ENCODE measurements at places on chromosomes 7 and 10.

DNA sequence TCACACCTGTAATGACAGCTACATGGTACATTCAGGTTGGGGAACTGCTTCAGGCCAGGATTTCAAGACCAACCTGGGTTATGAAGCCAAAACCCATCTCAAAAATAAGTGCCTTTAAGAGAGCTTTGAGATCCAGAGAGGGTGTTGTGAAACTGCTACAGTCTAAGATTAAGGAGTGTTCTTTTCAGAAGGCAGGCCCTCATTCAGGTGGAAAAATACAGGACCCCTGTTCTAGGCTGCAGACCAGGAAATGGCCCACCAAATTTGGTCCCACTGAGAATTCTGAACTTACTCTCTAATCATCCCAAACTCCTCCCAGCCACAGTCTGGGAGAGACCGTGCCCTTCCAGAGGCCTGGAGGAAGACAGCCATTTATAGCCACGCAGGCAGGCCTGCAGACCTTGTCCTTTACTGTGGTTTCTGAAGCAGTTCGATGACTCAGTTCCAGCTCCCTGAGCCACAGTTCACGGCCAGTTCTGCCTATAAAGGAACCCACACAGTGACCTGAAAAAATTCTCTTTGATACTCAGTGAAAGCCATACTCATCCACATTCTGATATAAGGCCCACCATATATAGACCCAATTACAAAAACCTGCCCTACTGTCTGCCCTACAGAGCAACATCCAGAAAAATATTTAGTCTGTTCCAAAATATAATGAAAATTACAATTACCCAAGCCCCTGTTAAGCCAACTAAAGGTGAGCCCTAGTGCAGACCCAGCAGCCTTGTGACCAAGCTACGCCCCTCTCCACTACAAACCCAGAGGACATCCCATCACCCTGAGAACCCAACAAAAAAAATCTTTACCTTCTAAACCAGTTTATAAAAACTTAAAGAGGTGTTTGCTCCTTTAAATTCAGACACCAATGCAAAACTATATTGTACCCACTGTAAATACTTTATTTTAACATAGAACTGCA lies 21.2 kb downstream of the ZNF680 start:
- DNase-seq = no peak

DNA sequence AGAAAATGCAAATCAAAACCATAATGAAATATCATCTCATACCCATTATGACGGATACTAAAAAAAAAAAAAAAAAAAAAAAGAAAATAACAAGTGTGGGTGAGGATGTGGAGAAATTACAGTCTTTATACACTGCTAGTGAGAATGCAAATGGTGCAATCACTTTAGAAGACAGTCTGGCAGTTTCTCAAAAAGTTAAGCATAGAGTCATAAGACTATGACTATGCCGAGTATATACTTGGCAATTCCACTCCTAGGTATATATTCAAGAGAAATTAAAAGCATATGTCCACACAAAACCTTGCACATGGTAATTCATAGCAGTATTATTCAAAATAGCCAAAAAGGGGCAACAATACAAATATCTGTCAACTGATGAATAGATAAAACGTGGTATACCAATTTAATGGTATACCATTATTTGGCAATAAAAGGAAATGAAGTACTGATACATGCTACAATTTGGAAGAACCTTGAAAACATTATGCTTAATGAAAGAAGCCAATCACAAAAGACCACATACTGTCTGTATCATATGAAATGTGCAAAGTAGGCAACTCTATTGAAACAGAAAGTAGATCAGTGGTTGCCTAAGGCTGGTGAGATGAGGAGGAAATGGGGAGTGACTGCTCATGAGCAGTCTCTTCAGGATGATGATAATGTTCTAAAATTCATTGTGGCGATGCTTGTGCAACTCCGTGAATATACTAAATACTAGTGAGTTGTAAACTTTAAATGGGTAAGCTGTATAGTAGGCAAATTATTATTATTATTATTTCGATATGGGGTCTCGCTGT lies 90.1 kb upstream of the NANOS1 start:
- DNase-seq = no peak

DNA sequence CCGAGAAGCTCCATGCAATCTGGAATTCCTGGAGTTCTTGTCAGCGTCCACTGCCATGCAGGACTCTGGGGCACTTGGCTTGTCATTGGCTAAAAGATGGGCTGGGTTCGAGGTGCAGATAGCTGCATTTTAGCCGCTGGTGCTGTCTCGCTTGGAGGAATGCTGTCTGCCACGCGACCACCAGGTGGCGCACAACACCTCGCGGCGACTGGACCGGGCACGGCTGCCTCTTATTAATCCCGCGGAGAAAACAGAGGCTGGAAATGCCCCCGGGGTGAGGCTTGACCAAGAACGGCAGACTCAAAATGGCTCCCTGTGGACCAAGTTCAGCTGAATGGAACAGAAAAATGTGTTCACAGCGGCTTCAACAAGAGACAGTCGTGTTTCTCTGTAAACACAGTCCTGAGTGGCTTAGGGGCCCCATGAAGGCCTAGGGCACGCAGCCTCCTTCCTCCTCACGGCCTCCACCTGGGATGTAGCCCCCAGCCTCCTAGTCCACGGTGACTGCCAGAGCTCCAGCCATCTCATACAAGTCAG lies 46.2 kb downstream of the AOC1 start:
- DNase-seq = peak; percentile 65

DNA sequence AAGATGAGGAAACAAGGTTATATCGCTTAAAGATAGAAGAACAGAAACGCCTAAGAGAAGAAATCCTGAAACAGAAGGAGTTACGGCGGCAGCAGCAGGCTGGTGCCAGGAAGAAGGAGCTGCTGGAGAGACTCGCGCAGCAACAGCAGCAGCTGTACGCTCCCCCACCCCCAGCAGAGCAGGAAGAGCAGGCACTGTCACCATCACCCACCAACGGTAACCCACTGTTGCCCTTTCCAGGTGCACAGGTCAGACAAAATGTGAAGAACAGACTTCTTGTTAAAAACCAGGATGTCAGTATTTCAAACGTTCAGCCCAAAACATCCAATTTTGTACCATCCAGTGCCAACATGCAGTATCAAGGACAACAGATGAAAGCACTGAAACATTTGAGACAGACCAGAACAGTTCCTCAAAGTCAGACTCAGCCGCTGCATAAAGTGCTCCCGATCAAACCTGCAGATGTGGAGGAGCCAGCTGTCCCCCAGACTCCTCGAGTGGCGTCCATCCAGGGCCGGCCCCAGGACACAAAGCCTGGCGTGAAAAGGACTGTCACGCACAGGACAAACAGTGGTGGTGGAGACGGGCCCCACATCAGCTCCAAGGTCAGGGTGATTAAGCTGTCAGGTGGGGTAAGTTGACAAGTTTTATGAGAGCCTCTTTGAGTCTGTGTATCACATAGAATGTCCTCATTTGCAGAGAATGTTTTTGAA lies 67.1 kb downstream of the SHH start:
- DNase-seq = no peak

DNA sequence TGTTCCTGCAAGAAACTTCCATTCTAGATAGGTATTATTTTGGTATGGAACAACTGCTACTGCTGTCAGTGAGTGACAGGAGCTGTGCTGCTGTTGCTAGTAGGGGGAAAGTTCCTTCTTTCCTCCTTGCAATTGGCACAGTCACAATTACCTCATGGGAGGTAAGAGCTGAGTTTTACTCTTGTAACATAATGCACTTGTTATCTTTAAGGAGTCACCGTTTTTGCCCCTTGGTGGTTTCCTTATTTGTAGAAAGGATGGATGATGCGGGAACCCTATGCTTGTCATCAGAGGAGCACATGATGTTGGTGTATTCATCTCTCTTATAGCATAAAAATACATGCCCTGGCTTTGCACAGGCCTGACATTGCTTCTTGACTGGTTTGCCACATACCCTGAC lies 234.7 kb upstream of the NPY start:
- no peak for DNase-seq

GRCh38 chr7:91435381-91436059 lies 171.3 kb downstream of the FZD1 start:
- no peak for DNase-seq

DNA sequence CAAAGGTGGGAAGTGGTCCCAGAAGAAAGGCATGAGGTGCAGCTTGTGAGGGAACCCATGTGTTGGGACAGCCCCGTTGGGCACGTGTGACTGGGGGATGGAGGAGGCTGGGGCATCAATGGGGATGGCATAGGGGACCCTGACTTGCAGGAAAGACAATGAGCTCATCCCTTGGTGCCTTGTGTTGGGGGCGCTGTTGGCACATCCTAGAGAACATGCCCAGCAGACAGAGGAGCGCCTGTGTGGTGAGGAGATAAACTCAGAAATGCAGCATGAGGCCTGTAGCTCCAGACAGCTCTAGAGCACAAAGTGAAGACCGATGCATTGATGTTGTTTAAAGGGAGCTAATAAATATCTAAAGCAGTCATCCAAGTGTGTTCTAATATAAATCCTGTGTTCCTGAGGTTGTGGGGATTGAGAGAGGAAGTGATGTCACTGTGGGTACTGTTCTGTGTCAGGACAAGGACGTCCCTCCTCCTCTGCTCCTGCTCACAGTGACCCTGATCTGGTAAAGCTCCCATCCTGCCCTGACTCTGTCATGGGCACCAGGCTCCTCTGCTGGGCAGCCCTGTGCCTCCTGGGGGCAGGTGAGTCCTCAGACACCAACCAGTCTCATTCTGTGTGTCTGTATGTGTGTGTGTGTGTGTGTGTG lies 126.1 kb upstream of the PRSS58 start:
- no peak for DNase-seq

DNA sequence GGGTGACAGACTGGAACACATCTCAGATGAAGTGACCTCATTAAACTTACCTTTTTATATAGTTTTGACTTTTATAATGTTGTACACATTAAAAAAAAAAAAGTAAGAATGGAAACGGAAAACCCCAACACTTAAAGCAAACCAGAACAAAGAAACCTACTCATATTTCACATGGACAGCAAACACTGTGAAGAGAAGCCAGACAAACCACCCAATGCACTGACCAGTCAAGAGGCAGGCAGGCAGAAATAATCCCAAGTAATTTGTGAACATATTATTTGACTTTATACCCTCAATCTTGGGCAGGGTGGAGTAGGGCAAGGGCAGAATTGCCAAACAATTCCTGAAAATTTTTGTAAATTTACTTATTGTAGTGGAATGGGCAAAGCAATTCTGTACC lies 39.8 kb downstream of the WAPL start:
- DNase-seq = no peak

DNA sequence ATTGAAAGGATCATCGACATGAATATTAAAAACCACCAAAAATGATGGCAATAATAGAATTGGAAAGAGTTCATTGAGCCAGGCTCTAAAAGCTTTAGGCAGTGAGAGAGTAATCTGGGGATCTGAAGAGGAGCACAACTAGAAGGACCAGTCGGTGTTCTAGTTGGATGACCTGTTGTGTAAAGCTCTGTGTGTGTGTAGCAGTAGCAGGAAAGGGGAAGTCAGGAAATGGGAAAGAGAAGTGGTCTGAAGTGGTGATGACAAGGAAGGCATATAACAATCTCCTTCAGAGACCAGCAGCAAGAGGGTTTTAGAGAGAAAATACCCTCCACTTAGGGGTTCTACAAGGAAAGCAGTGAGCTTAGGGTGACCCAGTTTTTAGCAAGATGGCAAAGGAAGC lies 539.2 kb downstream of the HTR7 start:
- DNase-seq = no peak

- DNase-seq = peak; percentile 29
Measured at GRCh38 chr10:72320676-72321247, 34.0 kb downstream of the DNAJB12 start.

DNA sequence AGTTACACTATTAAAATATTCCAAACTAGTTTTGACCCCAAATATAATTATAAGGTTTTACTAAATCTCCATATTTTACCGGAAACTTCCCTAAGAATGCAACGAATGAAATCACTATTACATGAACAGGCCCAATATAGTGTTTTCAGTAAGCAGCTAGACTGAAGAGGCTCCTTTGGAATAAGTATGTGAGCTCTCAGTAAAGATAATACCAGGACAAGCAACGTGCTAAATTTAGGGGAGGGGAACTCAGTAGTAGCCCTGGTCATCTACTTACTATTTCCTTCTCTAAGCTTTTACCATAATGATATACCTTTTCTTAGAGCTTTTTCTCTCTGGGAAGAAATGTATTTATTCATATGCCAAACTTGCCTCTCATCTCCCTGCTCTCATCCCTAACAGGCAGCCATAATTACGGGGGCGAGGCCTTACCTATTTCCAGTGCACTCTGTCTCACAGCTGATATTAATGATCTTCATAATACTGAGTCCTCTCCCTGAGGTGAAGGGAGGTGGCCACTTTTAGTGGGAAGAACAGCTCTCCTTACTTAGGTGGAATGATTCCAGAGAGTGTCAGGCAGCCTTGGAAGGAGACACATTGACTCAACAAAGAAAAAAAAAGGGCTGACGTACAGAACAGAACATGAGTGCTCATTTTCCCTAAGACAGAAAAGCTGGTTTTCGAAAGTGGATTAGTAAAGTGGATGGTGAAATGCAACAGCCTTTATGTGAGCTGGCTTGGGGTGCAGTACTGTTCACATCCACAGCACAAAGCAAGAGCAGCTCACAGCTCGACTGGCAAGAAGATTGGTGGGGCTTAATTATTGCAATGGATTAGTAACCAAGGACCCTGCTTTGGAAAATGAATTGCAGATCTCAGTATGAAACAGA lies 165.4 kb downstream of the GLI3 start:
- DNase-seq = no peak

DNA sequence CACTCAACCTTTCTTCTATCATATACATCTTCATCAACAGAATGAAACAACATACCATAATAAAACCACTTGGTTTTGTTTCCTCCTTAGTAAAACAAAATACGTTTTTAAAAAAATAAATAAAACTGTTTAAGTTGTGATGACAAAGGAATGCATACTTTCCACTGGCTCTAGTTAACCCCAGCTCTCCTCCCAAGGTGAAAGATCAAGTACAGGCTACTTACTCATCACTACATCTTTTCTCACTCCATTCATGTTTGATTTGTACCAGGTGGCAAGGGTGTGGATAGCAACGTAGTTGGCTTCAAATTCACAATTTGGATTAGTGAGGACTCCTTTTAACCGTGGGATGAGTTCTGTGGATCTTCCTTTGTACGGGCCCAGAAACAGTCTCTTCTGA lies 14.7 kb downstream of the OGA start:
- DNase-seq = no peak

GRCh38 chr7:101618916-101619315 lies 10.2 kb downstream of the MYL10 start:
- no peak for DNase-seq

DNA sequence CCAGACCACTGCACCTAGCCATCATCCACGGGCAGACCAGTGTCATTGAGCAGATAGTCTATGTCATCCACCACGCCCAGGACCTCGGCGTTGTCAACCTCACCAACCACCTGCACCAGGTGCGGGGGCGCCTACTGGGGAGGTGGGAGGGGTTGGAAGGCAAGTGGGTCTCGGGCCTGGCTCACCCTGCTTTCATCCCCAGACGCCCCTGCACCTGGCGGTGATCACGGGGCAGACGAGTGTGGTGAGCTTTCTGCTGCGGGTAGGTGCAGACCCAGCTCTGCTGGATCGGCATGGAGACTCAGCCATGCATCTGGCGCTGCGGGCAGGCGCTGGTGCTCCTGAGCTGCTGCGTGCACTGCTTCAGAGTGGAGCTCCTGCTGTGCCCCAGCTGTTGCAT lies 4.6 kb downstream of the NFKB2 start:
- DNase-seq = no peak

Data from activated naive CD8-positive, alpha-beta T cell treated with anti-CD3 and anti-CD28 coated beads, Interleukin-2, amount 50 U/mL, for 16 hours (primary cell).